ENCODE measurements at places on chromosomes 2 and 18.

DNA sequence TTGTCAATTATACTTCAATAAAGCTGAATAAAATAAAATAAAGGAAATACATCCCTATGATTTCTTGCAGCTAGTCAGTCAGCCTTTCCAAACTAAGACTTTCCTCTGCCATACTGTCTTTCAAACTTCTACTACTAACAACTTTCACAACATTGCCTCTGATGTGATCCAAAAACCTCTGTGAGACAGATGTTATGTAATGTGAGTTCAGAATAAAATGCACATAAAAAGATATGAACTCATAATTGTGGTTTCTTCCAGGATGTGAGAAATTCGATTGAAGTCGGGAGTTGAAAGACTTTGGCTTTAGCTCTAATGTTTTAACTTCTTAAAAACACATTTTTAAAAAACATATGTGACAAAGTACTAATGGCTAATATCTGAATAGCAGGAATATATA is 98.7 kb downstream of the PIGN start:
- no peak for DNase-seq

- DNase-seq, result no peak
These were observed 228.5 kb downstream of the RTP5 start for GRCh38 chr2:242098034-242098433.

DNA sequence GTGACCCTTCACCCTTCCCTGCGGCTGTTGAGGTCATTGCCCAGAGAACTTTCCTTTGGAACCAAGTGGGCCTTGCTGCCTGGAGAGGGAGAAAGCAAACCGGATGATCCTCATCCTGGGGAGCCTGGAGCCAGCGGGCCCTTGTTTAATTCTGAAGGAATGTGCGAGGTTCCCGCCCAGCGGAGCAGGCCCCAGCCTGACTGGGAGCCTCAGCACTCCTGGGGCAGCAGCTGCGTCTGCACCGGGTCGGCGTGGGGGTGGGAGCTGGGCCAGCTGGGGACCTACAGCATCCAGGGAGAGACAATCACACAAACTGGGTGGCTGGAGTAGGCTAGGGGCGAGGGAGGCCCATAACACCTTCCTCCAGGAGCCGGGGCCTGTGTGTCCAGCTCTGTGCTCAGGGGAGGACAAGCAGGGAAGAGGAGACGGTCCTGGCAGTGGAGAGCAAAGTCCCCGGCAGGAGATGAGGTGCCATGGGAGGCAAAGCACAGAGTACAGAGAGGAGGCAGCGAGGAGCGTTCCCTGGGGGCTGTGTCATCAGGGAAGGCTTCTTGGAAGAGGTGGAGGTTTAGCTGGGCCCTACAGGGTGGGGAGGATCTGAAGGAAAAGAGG is 61.9 kb upstream of the HAAO start:
- no peak for DNase-seq

DNA sequence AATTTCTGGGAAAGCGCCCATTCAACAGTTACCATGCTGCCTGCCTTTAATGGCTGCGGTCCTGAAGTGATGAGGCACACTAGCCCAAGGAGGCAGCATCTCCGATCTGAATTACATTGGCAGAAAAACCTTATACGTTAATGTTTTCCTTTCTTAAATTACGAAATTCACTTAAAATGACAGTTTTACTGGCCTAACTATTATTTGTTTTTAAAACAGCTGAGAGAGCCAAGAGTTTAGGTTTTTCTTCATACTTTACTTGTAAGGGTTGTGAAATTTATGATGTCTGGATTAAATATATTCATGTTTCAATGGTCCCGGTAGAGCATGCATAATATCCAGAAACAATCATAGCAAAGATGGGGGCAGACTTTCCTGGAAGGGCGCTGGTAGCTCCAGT is 115.2 kb upstream of the REV1 start:
- DNase-seq, result no peak

GRCh38 chr2:237473878-237474441 is 13.1 kb upstream of the MLPH start:
- DNase-seq, result no peak

DNA sequence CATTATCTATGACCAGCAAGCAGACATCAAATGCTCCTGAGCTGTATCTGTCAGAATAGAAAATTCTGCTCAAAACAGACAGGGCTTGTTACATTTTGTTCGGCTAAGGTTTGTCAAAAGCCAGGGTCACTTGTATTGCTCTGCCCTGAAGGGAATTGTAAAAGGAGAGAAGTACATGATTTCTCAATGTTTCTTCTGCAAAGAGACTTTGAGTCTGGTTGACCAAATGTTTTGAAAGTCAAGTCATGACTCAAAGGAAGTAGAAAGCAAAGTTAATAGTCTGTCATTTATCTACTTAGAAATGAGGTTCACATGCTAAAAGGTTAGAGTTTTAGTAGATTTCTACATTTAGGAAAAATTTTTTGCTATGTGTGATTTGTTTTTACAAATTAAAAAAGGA is 1624.1 kb upstream of the ZEB2 start:
- no peak for DNase-seq

- no peak for DNase-seq
These were observed 3.7 kb upstream of the SP100 start for GRCh38 chr2:230412371-230412711.

DNA sequence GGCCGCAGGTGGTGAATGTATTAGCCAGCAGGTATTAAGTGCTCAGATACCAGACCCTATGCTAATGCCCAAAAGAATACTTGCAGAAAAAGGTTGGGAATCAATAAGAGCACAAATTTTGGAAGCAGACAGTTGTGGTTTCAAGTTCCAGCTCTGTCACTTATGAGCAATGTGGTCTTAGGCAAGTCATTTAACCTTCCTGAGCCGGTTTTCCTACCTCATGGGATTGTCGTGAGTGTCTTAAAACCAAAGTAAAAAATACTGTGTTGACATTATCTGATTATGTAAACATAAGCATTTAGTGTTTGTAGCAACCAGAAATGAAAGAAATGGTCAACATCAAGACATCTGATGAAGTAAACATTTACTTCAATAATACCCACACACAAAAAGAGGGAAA is 93.0 kb upstream of the CHST9 start:
- DNase-seq, result no peak

DNA sequence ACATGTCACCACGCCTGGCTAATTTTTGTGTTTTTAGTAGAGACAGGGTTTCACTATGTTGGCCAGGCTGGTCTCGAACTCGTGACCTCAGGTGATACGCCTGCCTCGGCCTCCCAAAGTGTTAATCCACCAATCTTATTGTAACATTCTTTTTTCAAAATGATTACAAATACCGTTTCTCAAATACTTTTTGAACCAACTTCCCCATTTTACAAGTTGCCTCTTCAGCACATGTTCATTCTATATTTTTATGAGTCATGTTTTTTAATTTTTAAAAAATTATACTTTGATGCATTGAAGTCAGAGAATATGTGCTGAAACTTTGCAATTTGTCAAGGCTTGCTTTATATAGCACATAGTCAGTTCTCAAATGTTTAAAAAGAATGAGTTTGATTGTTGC is 58.2 kb downstream of the QPCT start:
- no peak for DNase-seq

DNA sequence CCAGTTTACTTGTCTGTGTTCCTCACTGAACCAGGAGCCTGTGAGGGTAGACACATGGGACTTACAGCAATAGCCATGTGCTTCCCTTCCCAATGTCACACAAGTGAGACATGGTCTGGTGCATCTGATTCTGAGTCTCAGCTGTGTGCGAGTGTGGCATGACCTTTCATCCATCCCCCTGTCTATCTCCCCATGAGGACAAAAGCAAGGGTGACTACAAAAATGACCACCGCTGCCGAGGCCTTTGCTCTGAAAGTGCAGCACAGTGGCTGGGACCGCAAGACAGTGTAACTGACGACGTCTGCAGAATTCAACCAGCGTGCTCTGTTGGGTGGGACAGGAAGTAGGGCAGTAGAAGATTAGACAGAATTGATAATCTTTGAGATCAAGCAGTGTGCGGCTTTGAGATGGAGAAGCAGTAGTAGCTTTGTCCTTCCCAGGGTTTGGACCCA is 50.5 kb downstream of the RAB31 start:
- no peak for DNase-seq

- no peak for DNase-seq
These were observed 145.0 kb downstream of the MCFD2 start for GRCh38 chr2:46770622-46771021.

DNA sequence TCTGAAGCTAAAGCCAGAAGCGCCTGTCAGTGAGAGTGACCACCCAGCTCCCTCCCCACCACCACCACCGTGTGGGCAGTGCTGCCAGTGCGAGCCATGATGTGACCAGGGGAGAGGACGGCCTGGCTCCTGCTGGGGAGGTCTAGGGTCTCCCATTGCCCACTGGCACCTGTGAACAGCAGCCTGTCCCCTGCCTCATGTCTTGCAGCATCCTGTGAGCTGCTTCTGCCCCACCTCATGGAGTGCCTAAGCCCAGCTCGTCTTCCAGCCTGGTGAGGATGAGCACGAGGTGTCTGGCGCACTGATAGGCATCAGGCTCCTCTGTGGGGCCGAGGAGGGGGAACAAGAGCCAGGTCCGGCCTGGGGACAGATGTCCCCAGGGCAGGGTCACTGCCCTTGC is 61.4 kb downstream of the FAM168B start:
- DNase-seq, result no peak

DNA sequence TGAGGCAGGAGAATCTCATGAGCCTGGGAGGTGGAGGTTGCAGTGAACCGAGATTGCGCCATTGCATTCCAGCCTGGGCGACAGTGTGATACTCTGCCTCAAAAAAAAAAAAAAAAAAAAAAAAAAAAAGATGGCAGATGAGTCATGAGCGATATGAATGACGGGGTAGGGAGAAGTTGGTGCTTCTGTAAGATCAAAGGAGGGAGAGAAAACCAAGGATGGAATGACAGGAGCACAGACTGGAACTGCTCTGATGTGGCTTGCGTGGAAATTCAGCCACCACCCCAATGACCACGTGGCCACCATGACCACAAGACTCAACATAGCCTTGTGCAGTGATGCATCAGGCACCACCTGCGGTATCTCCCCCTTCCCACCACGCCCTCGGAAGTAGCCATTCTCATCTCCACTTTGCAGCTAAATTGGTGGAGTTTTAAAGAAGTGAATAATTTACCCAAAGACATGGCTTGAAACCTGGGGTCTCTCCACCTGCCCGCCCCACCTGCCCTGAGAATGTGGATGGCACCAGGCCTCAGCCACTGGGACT is 96.0 kb downstream of the ACKR3 start:
- no peak for DNase-seq

DNA sequence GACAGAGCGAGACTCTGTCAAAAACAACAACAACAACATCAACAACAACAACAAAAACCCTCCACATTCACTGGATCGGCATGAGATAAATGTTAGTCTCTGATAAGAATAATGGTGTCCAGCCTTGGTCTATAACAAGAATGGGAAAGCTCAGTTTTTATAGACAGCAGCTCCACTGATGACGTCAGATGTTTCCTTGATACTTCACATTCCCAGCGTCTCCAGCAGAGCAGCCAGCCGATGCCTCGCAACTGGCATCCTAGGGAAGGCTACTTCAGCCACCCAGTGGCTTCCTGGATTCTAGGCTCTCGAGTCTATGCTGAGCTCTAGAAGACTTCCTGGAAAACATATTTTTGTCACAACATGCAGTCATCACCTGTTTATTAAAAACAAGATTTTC is 271.4 kb upstream of the SMIM21 start:
- no peak for DNase-seq

- no peak for DNase-seq
These were observed 8.3 kb downstream of the TBR1 start for GRCh38 chr2:161424394-161424769.

GRCh38 chr2:55118643-55119083 is 68.4 kb upstream of the RTN4 start:
- no peak for DNase-seq

- no peak for DNase-seq
These were observed 60.2 kb upstream of the MAP4K3 start for GRCh38 chr2:39497082-39497801.

GRCh38 chr2:223123855-223124610 is 72.0 kb downstream of the KCNE4 start:
- DNase-seq, result no peak

- DNase-seq, result no peak
These were observed 74.7 kb upstream of the TEX51 start for GRCh38 chr2:126823951-126824350.

DNA sequence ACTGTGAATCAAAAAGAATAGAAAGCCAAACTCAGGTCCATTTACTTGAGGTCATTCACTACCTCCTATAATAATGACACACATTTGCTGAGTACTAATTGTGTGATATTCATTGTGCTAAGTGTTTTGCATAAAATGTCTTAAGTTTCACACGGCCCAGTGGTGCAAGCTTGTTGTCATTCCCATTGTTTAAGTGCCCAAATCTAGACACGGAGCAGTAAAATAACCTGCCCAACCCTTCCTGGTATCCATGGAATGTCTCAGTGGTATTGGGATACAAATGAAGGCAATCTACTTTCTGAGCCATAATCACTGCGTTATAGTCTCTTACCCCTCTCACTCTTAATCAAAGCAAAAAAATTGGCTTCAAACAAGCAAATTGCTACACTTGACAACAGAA is 233.3 kb downstream of the NCKAP5 start:
- no peak for DNase-seq

GRCh38 chr18:45981821-45982220 is 14.7 kb upstream of the EPG5 start:
- no peak for DNase-seq

GRCh38 chr18:11851806-11852337 is 659 bp downstream of the CHMP1B start:
- no peak for DNase-seq

DNA sequence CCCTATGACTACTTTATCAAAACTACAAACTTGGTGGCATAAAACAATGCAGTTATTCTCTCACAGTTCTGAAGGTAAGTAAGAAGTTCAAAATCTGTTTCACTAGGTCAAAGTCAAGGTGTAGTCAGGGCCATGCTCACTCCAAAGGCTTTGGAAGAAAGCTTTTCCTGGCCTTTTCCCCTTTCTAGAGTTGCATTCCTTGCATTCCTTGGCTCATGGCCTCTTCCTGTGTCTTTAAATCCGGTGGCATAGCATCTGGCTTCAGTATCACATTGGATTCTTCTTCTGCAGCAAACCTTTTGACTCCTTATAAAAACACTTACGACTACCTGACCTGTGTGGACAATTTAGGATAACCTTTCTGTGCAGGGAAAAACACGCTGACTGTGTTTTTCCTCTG is 543.5 kb upstream of the HNMT start:
- DNase-seq, result no peak

DNA sequence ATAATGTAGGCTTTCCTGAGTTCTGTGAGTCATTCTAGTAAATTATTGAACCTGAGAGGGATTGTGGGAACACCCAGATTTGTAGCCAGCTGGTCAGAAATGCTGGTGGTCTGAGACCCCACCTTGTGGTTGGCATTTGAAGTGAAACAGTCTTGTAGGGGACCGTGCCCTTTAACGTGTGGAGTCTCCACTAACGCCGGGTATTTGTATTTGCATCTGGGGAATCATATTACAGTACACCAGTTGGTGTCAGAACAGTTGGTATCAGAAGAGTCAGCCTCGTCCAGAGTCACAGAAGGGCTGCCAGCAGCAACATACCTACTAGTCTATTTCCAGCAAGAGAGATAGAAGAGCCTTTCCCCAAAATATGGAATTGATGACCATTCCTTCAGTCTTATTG is 38.3 kb upstream of the PTPN4 start:
- peak; percentile 72 for DNase-seq

- no peak for DNase-seq
These were observed 22.3 kb downstream of the CELF4 start for GRCh38 chr18:37543321-37543720.

GRCh38 chr2:47486841-47487497 is 84.0 kb downstream of the MSH2 start:
- DNase-seq, result peak; percentile 54

- DNase-seq, result peak; percentile 63
These were observed 1.1 kb downstream of the ID2 start for GRCh38 chr2:8682719-8683667.

All from NCI-H524 treated with DMSO at 0.1 percent for 48 hours (cell line).